Activated CD4-positive, alpha-beta memory T cell treated with anti-CD3 and anti-CD28 coated beads for 36 hours (primary cell): ENCODE measurements at places on chromosomes 4 and X. TPM values are rescaled to one million over a fixed set of nuclear protein-coding genes. Genes with fewer than 3 reads are reported as not detected.

GRCh38 chrX:21929209-21929608 lies 11.3 kb upstream of the SMS start:
- H3K27me3 ChIP-seq, result no peaks in the 10 kb centered on the region
- no peaks in the 10 kb centered on the region for H3K36me3 ChIP-seq
- H3K4me3 ChIP-seq, result no peak overlapping the region
- no peak for DNase-seq

GRCh38 chr4:138039010-138039409 lies 203.1 kb downstream of the SLC7A11 start:
- no peaks in the 10 kb centered on the region for H3K27me3 ChIP-seq
- no peak for DNase-seq
- H3K4me1 ChIP-seq, result no peaks in the 10 kb centered on the region
- H3K4me3 ChIP-seq, result no peak overlapping the region

- no peak overlapping the region for H3K27ac ChIP-seq
- no peaks in the 10 kb centered on the region for H3K36me3 ChIP-seq
- no peak overlapping the region for H3K4me3 ChIP-seq
- no peaks in the 10 kb centered on the region for H3K4me1 ChIP-seq
- H3K27me3 ChIP-seq, result no peaks in the 10 kb centered on the region
These were observed 1522.5 kb downstream of the ARAP2 start for GRCh38 chr4:34721835-34722234.

DNA sequence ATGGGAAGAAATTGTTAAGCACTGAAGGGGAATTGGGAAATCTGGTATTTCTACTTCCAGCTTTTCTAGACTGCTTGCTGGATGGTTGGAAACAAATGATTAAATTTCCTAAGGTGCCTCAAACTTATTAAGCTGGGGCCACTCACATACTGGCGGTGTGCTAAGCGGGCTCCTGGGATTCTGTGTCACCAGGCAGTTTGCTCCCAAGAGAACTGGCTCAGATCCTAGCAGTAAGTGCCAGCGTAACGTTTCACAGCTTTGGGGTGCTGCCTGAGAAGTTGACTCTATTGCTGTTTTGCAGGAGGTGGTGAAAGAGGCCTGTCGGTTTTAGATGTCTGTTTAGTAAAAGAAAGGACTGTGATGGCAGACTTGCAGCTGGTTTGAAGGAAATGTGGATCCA lies 6.9 kb upstream of the REELD1 start:
- no peak for DNase-seq
- H3K4me3 ChIP-seq, result no peak overlapping the region
- no peaks in the 10 kb centered on the region for H3K27me3 ChIP-seq
- no peaks in the 10 kb centered on the region for H3K4me1 ChIP-seq
- H3K36me3 ChIP-seq, result peaks cover 13% of the 10 kb centered on the region

ARHGAP24 gene
- total RNA-seq, result not detected
